ENCODE measurements at places on chromosomes 16 and 17. TPM values are rescaled to one million over a fixed set of nuclear protein-coding genes. Genes with fewer than 3 reads are reported as not detected.

Gene TEX19
- not detected for polyA plus RNA-seq

Gene PRCD
- polyA plus RNA-seq = 3.7 TPM

Gene KRTAP9-4
- polyA plus RNA-seq = not detected

Gene DPEP3
- polyA plus RNA-seq = not detected

GRCh38 chr17:32277284-32277683 lies 11.7 kb downstream of the RHBDL3 start:
- no peak for DNase-seq

GRCh38 chr17:67707442-67707841 lies 10.3 kb upstream of the NOL11 start:
- DNase-seq = no peak

- DNase-seq = peak; percentile 69
These were observed 1.2 kb upstream of the TMEM204 start for GRCh38 chr16:1532081-1532760.
